NCI-H1694 (cell line): ENCODE measurements at places on chromosomes 6 and 20.
A peak's percentile ranks its signal among the peaks of the same experiment; 100 is the strongest.

DNA sequence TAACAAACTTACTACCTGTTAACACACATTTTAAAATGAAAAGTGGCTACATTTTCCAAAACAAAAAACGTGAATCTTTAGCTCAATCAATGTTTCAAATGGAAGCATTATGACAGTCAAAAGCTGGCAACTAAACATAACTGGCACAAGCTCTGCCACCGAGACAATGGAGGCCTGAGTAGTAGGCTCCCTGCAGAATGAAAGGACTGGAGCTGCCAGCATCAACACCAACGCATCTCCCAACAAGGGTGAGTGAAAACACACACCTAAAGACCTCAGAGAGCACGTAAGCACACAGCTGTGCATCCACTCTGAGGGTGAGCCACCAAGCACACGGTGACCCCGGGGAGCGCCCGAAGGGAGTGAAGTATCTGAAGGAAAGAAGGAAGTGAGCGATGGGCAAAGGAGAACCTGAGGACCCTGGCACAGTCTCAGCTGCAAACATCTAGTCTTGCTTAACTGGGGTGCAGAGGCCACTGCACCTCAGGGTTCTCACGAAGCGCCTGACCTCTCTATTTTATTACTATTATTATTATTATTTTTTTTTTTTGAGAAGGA is 1.6 kb upstream of the ADRM1 start:
- no peak for DNase-seq

DNA sequence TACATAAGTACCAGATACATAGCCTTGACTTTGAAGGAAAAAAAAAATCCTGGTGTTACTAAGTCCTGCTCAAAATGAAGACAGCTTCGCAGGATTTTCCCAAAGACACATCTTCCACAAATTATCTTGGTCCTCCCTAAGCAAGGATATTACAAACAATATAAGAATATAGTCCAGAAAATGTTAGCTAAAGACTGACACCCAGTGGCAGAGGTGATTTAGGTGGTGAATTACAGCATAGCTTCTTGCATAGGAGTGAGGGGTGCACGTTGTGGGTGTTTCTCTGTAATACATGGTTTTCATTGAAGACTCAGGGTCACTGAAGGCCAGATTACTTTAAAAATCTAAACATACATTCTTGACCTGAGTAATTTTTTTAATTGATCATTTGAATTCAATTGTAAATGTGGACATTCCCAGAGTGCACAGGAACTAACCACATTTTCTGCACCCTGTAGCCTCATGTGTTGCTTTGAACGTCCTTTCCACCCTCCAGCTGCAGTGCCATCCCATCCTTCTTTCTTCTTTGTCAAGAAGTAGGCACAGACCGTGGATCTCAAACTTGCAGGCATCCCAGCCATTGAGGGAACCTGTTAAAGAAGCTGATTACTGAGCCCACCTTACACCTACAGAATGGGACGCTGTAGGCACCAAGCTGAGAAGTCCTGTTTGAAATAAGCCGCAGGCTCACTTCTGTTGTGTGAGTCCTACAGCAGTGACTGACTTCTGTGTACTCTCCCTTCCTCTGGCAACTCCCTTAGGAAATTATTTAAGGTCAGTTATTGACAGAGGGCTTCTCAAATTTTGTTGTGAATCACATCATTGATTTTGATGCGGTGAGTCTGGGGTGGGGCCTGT is 102.6 kb downstream of the PERP start:
- DNase-seq = peak; percentile 2

DNA sequence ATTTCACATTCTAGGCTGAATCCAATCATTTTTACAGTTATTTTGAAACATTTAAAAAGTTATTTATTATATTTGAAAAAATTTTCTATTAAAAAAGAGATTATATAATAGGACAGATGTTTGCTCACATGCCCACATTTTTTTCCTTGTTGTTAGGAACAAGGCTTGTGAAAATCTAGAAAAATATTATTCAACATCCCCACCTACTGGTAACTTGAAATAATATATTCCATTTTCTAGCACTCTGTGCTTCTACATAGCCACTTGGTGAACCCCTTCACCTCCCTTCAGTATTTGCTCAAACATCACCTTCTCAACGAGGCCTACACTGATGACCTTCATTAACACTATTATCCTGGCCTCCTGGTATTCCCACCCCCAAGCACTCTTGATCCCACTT is 18.3 kb upstream of the GPRC6A start:
- peak; percentile 49 for DNase-seq

DNA sequence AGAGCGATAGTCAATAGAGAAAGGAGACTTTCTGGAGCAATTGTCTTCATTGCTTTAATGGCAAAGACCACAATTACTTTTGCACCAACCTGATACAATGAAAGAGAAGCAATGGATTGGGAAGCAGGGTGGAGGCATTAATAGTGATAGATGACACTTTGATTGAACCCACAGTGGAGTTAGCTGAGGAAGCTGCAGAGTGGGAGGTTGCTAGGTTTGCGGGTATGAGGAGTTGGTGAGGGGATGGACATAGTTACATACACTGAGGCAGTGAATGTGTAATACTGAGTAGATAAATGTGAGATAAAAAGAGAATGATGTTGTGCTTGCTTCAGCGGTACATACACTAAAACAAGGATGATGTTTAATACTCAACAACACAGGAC is 91.9 kb downstream of the AKAP7 start:
- no peak for DNase-seq

DNA sequence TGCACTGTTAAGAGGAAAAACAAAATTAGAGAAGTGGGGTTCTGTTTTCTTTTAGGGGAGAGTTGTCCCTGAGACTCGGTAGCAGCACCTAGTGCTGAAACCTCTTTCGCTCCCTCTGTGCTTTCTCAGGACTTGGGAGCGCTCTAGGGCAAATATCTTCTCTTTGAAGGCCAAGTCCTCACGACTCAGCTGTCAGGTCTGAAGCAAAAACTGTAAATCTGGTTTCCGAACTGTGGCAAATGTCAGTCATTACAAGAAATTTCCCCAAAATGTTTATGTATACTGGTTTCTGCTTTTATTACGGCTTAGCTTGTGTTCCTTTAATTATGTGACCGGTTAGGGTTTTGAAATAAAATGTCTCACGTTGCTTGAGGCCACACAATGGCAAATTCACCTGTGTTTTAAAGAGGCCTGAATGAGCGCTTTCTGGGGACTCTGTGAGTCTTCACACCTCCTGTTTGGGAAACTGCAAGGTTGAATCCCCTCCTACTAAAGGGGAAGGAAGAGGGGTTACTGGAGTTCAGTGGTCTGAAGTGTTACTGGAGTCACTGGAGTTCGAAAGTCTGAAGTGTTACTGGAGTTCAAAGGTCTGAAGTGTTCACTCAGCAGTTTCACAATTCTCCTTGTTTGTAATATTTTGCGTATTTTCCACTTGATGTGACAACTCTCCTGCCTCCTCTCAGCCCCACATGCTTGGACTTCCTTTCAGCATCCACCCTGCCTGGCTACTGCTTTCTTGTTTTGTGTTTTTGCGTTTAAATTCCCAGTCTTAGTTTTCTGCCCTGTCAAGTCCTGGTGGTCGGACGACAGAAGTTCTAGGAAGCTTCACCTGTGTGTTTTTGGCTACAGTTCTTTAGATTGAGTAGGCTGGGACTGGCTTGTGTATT is 1.6 kb downstream of the SMPDL3A start:
- DNase-seq = no peak

DNA sequence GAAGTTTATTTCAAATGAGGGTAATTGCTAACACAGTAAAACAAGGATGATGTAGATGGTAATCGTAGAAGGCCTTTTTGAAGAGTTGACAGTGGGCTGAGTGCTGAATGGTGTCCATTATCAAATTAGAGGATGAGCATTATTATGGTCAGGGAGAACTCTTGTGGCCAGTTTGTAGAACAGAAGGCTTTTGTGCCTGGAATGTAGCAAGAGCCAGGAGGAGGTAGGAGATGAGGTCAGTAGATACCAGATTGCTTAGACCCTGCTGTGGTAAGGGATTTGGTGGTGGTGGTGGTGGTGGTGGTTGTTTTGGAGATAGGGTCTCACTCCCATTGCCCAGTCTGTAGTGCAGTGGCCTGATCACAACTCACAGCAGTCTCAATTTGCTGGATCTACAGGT is 6.2 kb downstream of the CSE1L start:
- no peak for DNase-seq

DNA sequence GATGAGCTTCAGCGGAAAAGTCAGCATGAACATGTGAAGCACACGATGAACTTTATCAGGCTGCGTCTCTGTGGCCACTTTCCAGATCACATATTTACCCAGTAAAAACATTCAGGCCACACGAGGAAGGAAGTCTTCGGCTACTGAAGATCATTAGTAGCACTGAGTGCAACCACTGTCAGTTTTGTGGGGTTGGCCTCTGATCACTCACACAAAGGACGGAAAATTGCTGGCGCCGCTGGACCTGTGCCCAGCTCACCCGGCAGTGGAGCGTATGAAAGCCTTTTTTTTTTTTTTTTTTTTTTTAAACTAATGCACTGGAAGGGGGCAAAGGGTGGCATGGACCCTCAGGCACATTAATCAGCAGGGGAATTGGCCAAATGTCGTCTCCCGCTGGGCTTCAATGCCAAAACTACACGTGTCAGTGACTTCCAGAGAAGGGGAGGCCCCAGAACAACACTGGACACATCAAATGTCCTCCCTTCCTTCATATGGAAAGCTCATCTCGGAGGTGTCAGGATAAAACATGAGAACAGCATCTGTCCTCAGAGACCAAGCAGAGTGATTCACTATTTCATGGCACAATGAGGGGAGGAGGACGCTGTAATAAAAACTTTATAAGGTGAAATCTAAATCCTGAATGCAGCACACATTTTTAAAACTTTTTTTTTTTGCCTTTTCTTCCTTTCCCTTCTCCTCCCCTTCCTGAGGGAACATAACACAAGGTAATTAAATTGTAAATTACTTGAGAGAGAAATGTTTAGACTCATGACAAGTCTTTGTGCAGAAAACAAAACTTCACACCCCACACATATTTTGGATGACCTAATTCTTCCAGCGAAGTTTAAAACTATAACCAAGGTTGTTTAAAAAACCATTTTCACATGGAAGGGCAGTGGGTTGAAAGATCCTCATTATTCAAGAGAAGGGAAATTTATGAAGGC is 223.4 kb downstream of the FOXC1 start:
- no peak for DNase-seq

- DNase-seq = no peak
Observed at GRCh38 chr20:4814696-4815252, 93.1 kb downstream of the PRND start.

GRCh38 chr20:58841539-58842264 is 9.0 kb downstream of the GNAS-AS1 start:
- no peak for DNase-seq

DNA sequence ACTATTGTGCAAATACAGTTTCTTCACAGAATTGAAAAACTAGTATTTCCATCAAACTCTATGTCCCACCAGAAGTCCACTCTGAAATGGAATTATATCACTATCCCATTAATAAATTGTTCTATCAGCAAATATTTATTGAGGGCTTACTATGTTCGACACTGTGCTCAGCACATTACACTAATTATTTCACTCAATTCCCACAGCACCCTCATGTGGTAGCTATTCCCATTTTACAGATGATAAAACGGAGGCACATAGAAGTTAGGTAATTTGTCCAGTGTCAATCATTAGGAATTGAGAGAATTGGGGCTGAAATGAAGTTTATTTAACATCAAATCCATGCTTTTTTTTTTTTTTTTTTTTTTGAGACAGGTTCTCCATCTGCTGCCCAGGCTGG is 52.5 kb downstream of the MKKS start:
- no peak for DNase-seq

DNA sequence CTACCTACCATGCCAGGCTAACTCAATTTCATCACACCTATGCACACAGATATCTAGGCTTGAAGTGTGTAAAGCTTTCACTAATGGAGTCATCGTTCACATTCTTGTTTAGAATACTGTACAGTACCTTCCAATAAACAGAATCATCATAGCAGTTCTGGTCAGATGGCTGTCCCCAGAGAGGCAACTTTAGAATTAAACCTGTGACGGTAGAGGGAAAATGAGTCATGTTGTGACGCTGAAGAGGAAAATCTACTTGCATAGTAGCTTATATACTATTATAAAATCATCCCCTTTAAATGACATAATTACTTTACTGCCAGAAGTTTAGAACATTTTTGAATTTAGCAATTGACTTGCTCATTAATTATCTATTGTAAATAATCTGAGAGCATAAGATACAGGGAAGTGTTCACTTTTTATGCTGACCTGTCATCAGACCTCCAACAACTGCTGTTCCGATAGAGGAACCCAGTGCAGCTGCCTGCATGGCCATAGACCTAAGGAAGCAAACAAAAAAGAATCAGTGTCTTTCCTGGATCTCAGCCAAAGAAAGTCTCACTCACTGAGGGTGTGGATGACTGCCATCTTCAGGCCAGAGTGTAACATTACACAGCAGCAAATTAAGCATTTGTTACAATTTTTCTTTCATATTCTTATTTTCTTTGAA is 29.8 kb downstream of the RHAG start:
- peak; percentile 58 for DNase-seq

GRCh38 chr6:14690120-14691056 is 555.5 kb upstream of the JARID2 start:
- DNase-seq = no peak

DNA sequence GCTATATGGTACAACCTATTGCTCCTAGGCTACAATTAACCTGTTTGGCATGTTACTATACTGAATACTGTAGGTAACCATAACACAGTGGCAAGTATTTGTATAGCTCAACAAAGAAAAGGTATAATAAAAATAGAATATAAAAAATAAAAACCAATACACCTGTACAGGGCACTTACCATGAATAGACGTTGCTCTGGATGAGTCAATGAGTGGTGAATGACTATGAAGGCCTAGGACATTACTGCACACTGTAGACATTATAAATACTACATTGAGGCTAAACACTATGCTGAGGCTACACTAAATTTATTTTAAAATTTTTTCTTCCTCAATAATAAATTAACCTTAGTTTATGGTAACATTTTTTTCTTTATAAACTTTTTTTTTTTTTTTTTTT is 18.6 kb downstream of the ELOVL5 start:
- no peak for DNase-seq

GRCh38 chr6:142376800-142377496 is 75.1 kb downstream of the ADGRG6 start:
- no peak for DNase-seq

GRCh38 chr6:108744244-108744972 is 103.8 kb upstream of the ARMC2 start:
- DNase-seq = no peak

GRCh38 chr6:102631921-102632320 is 1238.4 kb downstream of the GRIK2 start:
- no peak for DNase-seq

DNA sequence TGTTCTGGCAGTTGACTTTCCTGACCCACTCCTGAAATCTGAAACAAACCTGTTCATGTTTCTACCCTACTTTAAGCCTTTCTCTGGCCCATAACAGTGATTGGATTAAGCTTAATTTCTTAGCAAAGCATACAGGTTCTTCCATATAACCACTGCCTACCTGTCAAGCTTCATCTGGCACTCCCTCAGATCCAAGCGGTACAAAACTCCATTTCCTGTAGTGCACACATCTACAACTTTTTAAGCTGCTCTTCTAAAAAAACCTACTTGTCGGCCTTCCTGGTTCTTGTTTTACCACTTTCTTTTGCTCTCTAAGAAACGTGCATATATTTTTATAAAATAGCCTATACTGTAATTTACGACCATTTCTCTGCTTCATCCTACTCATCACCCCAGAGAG is 916 bp upstream of the PPP1R11 start:
- no peak for DNase-seq

- no peak for DNase-seq
Observed at GRCh38 chr6:46271728-46272127, 100.9 kb upstream of the ENPP5 start.
